Stimulated activated CD4-positive, alpha-beta T cell treated with anti-CD3 and anti-CD28 coated beads, Interleukin-4, amount 100 ng/mL, for 48 hours (primary cell): ENCODE measurements at places on chromosomes 11 and 22.

DNA sequence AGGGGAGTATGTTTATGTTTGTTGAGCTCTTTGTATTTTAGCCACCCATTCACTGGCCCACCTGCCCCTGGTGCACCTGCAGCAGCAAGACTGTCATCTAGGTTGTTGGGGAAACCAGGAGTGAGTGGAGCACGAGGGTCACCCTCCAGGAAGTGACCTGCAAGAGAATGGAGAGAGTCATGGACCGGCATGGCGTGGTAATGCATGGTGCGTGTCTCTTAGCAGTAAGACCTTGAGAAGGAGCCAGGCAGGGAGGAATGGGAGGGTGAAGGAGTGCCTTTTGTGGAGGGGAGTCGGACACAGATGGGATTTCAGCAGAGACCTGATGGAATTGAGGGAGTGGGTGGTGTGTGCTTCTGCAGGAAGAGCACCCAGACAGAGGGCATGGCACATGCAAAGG is 37.9 kb downstream of the KCNQ1 start:
- no peak for DNase-seq

DNA sequence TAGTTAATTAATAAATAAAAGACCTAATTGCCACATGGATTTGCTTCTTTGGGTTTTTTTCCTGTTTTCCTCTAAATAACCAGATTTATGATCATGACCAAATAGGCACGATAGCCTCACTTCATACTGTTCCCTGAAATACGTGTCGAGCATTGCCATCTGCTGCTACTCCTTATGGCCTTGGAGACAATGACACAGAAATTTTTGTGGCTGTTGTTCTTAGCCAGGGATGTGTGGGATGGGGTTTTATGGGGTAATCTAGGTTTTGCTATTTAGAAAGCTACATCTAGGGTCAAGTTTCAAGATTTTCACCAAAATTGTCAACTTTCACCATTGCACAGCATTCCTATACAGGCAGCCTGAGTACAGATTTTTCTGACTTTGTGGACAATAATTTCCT is 145.2 kb downstream of the DBX1 start:
- DNase-seq, result no peak

DNA sequence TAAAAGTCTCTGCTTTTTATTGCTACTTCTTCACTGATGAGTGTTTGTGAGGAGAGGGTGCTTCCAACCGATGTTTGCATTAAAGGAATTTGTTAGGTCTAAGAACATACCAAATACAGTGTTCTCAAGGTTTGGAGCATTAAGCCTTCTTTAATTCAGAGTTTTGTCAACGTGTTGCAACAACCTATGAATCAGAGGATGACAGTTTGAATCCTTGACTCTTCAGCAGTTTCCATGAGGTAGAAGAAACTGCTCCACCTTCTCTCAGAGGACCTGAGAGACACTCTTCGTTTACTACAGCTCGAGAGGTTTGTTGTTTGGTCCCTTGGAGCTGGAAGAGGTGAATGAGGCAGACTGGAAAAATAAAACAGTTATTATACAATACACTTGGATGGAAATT is 55.7 kb downstream of the NCAM1 start:
- DNase-seq, result no peak

- no peak for DNase-seq
Measured at GRCh38 chr11:134677397-134677822, 265.4 kb upstream of the B3GAT1 start.

GRCh38 chr11:134164490-134165370 is 59.0 kb downstream of the NCAPD3 start:
- no peak for DNase-seq
